ENCODE measurements at places on chromosomes 6 and 20.
A peak's percentile ranks its signal among the peaks of the same experiment; 100 is the strongest.

DNA sequence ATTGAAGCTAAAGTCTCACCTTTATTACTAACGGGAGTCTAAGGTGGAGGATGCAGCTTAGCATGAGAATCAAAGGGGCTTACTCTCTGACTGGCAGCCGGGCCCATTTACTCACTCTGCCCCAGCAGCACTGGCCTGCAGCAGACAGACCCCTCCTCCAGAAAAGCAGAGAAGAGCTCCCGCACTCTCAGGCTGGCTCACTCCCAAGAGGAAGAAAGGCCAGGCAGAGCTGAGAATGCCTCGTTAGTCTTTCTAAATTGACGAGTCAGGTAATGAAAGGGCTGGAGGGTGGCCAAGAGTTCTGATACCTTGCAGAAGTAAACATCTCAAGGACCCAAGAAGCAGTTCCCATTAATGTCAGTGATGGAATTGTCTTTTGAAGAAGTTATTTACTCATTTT lies 44.5 kb upstream of the IL20RA start:
- DNase-seq: no peak

GRCh38 chr20:57261457-57262251 lies 4.8 kb downstream of the BMP7 start:
- DNase-seq: no peak

DNA sequence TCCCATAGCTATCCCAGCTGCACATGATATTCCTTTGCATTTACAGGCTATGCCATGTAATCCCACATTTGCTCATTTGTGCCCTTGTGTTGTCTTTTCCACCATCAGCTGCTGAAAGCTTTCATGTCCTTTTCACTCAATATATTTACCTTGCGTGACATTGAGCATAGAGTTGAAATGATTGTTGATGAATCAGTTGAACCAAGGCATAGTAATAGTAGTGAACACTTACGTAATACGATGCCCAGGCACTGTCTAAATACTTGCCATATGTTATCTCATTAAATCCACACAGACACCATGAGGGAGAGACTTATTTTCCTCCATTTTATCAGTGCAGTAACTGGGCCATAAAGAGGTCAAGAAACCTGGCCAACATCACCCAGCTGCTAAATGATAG lies 13.1 kb downstream of the RNF8 start:
- DNase-seq: no peak

DNA sequence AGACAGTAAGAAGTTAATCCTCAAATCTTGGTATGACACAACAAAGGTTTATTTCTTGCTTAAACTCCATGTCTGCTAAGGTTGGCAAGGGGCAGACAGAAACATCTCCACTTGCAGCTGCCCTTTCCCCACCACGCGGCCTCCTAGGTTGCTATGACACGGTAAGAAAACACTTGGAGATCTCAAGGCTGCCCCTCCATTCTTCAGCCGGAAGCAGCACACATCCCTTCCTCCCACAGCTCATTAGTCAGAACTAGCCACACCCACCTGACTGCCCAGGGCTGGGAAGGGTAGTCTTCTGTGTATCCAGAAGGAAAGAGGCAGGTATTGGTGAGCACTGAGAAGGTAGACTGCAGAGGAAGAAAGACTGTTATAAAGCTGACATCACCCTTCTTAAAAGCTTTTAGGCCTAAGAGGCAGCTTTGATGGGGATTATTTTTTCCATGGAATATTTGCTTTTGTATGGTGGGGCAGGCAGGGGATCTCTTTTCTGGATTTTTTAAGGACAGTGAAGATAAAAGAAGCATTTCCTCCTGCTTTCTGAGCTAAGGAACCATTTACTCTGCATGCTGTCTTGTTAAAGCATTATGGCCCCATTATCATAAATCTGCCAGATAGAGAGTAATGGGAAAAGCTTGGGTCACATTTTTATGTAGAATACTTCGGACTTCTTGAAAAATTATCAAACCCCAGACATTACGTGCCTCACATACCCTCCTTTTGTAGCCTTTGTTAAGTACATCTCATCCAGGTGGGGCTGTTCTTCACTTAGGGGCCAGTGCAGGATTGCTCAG lies 41.6 kb downstream of the MRAP2 start:
- peak; percentile 59 for DNase-seq

DNA sequence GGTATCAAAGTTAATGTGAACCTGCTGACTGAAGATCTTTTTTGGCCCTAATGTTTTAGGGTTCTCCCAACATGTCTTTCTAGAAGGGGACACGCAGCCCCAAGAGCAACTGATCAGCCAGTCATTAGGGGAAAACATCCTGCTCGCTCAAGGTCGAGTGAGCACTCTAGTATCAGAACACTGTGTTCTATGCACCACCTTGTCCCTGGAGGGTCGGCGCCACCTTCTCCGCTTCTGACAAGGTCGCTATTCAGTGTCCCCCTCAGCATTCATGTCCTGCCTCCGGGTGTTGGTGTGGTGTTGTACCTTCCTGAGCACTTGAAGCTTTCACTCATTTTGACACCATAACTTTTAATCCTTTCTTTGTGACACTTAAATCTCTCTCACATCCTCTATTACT lies 331.2 kb upstream of the KCNQ5 start:
- DNase-seq: no peak

- DNase-seq: no peak
These were observed 4.4 kb upstream of the VIP start for GRCh38 chr6:152746172-152746553.

GRCh38 chr20:51480507-51481270 lies 61.8 kb downstream of the NFATC2 start:
- DNase-seq: no peak

DNA sequence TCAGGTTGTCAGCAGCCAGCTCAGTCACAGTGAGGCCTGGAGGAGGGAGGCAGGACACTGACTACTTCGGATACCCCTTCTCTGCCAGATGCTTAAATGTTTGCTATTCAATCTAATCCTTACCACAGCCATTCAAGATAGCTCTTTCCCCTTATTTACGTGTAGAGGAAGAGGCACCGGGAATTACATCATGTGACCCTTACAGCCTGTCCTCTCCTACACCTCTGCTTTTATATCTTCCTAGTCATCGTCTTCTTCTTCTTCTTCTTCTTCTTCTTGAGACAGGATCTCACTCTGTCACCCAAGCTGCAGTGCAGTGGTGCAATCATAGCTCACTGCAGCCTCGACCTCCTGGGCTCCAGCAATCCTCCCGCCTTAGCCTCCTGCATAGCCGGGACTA lies 148.1 kb upstream of the NEDD9 start:
- DNase-seq: no peak

GRCh38 chr6:158175111-158175510 lies 7.0 kb downstream of the GTF2H5 start:
- no peak for DNase-seq

GRCh38 chr6:42269974-42270510 lies 52.4 kb upstream of the MRPS10 start:
- DNase-seq: no peak

- DNase-seq: no peak
These were observed 58.5 kb downstream of the GRM1 start for GRCh38 chr6:146087386-146087785.

GRCh38 chr20:20519269-20519668 lies 151.4 kb downstream of the INSM1 start:
- DNase-seq: no peak

GRCh38 chr20:41050361-41051008 lies 21.9 kb downstream of the TOP1 start:
- DNase-seq: no peak

DNA sequence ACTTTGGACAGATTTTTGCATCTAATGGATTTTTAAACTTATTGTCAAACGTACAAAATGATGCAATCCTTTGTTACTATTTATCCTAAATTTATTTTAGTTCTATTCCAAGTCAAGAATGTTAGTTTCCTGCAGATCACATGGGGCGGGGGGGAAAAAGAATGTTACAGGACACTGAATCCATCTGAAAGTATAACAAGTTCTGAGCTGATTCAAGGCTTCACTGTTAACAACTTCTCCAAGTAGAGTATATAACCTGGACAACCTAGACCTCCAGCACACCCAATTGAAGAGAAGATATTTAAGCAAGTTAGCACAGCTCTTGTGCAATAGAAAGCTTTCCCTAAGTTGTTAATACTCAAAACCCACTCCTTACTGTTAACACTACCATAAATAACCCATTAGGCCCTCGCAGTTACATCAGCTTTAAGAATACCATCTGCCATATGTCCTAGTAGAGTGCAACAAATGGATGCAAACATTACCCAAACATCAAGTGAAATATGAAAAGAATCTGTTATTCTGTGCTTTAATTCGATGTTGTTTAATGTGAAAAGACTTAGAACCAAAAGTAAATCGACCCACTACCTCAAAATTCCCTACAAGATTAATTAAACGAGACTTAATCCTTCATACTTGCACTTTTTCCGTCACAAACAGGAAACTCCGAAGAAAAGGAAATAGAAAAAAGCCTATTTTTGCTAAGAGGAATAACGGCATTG lies 1.3 kb downstream of the SEC63 start:
- peak; percentile 36 for DNase-seq

GRCh38 chr6:52603000-52603795 lies 26.3 kb upstream of the TRAM2 start:
- no peak for DNase-seq

- DNase-seq: no peak
These were observed 89.2 kb upstream of the BHLHE23 start for GRCh38 chr20:63095718-63096654.

DNA sequence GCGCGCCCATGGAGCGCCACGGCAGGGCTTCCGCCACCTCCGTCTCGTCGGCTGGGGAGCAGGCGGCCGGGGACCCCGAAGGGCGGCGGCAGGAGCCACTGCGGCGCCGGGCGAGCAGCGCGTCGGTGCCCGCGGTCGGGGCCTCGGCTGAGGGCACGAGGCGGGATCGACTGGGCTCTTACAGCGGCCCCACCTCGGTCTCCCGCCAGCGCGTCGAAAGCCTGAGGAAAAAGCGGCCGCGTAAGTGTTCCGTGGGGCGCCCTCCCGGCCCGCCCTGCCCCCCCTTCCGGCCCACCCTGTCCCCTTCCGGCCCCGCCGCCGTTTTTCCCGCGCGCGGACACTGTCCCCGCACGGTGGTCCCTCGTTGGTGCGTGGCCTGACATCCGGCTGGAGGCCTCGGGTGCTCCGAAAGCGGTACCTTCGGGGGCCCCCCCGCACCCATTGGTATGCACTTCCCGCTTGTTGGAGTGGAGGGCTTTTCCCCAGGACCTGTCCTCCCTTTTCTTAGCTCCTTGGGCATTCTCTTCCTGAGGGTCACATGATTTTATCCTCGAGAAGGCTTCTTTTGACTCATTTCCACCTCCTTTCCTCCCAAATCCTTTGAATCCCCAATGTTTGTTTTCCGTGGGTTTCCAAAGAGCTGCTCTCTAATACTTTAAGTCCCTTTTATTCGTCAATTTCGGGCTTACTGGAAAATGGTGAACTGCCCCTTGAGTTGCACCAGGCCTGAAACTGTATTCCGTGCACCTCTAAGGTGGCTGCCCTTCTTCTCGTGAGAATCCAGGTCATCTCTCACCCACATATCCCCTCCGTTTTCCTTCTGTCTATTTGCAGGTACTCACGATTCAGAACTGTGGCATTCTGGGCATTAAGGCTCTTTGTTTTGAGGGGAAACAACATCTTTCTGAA lies 556 bp downstream of the PANK2 start:
- DNase-seq: peak; percentile 33

GRCh38 chr20:41379551-41379950 lies 12.9 kb upstream of the EMILIN3 start:
- no peak for DNase-seq

DNA sequence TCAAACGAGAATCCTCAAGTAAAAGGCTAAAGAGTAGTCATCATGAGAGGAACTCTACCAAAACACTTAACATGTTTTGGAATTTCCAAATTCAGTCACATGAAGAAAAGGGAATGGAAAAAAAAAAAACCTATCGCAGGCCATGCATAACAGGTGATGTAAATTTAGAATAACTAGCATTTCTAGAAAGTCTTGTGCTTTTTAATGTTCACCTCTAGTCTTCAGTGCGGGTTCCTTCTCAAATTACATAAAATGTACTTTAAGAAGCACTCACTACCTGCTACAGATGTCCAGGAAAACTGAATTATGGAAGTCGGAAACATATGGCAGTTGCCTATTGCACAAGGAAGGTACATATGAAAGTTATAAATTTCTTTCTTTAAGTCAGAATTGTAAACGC lies 6.1 kb upstream of the TBX18 start:
- no peak for DNase-seq

- no peak for DNase-seq
These were observed 1157.7 kb upstream of the MAP3K7 start for GRCh38 chr6:91744566-91744965.

DNA sequence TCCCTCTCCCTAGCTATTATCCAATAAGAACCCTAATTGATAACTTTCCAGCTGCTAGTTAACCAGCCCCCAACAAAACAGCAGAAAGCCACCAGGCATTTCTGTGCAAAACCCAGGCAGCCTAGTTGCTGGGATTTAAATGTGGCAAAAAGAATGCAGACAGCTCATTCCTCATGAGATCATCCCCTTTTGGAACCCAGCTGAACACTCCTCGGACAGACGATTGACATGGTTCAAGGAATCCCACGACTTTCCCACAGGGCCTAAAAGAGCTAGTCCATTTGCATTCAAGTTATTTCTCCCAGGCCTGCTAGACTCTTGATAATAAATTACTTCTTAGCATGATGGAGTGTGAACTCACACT lies 24.0 kb downstream of the JAG1 start:
- DNase-seq: no peak

- no peak for DNase-seq
These were observed 14.2 kb downstream of the MMP24OS start for GRCh38 chr20:35263532-35264341.

DNA sequence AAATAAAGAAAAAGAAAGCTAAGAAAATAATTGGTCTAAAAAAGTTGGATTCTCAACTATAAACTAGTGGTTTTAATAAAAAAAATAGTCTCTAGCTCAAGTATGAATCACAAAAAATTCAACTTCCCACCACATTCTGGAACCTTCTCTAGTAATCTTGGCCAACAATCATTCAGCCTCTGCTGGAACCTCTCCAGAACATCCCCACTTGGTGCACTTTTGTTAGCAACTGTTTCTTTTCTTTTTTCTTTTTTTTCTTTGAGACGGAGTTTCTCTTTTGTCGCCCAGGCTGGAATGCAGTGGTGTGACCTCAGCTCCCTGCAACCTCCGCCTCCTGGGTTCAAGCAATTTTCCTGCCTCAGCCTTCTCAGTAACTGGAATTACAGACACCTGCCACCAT lies 35.7 kb downstream of the TXLNB start:
- DNase-seq: no peak

GRCh38 chr6:133404151-133404550 lies 163.0 kb downstream of the EYA4 start:
- no peak for DNase-seq

DNA sequence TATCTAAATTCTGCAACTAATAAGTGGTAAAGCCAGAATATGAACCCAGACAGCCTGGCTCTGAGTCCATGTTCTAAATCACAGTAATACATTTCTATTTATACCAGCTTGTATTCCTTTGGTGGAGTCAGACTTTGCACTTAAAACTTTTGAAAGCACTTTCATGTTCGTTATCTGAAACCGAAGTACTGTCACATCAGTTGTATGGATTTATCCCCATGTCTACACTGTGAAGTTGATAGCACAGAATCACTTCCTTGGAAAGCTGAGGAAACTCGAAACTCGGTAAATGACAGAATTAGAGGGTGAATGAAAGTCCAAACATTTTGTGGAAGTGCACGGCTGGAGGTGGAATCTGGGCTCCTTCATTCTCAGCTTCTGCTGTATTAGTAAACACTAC lies 28.3 kb upstream of the CTAGE9 start:
- DNase-seq: no peak

Data from left kidney (tissue), 8 donors.